Hypothalamus (tissue), 51 donors: ENCODE measurements at places on chromosomes 11 and 22.

GRCh38 chr11:32448232-32448631, 12.9 kb upstream of the WT1 start:
- no peak for DNase-seq

DNA sequence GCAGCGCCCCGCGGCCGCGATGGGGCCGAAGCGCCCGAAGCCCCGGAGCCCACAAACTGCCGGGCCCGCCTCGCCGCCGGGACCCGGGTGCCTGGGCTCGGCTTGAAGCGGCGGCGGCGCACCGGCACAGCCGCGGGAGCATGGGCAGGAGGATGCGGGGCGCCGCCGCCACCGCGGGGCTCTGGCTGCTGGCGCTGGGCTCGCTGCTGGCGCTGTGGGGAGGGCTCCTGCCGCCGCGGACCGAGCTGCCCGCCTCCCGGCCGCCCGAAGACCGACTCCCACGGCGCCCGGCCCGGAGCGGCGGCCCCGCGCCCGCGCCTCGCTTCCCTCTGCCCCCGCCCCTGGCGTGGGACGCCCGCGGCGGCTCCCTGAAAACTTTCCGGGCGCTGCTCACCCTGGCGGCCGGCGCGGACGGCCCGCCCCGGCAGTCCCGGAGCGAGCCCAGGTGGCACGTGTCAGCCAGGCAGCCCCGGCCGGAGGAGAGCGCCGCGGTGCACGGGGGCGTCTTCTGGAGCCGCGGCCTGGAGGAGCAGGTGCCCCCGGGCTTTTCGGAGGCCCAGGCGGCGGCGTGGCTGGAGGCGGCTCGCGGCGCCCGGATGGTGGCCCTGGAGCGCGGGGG, 346 bp downstream of the FJX1 start:
- peak; percentile 23 for DNase-seq

DNA sequence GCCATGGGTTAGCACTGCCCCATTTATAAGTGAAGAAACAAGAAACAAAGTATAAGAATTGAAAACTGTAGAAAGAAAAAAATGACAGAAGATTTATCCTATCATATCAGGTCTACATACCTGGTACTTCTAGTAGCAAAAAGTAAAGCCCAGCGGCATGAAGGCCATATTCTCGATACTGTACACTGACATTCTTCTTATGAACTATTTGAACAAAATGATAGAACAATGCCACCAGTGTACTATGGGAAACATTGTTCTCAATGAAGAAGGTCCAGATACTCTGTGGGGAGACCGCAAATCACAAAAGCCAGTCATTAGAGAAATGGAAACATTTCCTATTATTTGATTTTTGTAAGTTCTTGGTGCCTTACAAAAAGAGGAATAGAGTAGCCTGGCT, 7.0 kb downstream of the NCAPD3 start:
- DNase-seq: no peak

- no peak for DNase-seq
Measured at GRCh38 chr11:117610901-117611300, 186.1 kb downstream of the DSCAML1 start.

DNA sequence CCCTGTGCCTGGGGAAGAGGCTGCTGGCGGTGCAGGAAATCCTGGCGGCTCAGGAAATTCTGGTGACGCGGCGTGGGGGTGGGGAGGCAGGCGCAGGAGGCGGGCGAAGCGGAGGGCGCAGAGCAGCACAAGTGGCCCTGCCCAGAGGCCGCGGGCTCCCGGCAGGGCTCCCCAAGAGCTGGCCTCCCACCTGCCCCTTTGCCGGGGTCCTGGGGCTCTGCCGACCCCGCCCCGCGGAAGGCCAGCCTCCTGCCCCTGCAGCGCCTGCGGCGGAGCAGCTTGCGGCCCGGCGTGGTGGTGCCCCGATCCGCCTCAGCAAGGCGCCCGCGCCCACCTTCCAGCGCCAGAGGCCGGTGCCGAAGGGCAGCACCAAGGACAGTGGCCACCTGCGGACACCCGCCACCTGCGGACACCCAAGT, 100.2 kb upstream of the OR4C13 start:
- DNase-seq: no peak

DNA sequence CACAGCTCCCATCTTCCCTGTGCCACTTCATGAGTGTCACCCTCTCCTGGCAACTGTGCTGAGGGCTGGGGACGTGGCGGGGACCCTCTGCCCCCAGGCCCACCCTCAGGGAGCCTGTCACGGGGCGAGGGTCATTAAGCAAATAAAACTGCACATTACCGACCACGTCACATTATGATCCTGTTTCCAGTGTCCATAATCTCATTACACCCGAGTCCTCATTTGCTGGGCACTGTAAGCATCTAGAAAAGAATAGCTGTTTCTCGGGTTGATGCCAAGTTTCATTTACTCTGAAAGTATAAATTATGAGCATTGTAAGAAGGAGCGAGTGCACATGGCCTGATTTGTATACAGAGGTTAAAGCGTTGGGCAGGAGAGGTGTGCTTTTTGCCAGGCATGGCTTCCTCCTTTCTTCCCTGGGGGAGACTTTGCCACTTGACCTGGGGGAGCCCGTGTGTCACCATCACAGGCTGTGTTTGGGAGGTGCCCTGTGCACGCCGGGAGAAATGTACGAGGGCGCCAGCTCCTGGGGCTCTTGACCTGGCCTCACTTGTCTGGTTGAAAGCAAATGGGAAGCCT, 50.5 kb downstream of the LRP5 start:
- no peak for DNase-seq

GRCh38 chr11:69005183-69005630, 7.8 kb downstream of the MRGPRF start:
- no peak for DNase-seq
